SHP77 treated with DMSO at 0.1 percent for 48 hours (cell line): ENCODE measurements at places on chromosomes 3 and 15.

- DNase-seq: no peak
Measured at GRCh38 chr3:139537361-139537760, 2.2 kb downstream of the RBP1 start.

DNA sequence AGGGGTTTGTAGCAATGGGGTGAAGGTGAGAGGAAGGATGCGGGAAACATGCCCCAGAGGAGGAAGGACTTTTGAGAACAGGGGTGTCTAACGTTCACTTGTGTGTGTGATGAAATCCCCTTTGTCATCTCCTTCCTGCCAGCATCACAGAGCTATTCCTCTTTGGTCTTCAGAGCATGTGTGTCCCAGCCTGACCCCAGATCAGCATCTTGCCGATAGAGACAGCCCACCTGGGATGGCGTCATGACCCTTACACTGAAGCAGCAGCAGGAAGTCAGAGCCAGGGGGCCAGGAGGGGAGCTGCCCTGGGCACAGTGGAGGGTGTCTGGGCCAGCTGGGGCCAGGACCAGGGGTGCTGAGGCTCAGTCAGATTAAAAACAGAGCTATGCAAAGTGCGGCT lies 29.9 kb upstream of the GRIP2 start:
- DNase-seq: no peak

DNA sequence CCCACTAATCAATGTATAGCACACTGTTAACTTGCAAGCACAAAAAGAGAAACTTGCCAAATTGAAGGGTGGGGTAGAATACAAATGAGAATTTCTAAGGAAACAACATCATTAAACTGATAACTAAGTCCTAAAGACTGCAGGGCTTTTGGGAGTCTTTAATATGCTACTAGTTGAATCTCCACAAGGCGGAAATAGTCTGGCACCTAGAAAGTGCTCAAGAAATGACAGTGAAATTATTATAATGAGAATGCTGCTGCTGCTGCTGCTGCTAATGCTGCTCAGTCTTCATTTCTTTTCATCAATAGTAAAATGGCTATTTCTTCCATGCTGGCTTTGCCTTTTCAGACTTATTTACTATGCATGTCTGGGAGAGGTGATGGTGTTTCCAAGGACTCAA lies 91.8 kb downstream of the BTD start:
- DNase-seq: no peak

DNA sequence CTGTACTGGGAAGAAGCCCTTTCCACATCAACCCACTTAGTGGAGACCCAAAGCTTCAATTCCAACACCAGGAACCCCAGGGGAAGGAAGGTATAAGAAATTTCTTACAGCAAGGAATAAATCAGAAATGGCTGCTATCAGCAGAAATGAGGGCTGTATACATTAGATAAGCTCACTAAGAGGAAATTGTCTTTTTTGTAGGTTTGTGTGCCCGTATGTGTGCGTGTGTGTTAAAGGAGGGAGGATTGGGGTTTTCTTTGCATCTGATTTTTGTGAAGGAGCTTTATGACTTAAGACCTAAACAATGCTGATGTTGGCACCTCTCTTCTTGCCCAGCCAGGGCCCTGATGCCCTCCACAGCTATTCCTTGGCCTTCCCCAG lies 18.6 kb downstream of the ARRDC4 start:
- DNase-seq: no peak

GRCh38 chr3:193727089-193727488 lies 134.1 kb downstream of the OPA1 start:
- DNase-seq: no peak

DNA sequence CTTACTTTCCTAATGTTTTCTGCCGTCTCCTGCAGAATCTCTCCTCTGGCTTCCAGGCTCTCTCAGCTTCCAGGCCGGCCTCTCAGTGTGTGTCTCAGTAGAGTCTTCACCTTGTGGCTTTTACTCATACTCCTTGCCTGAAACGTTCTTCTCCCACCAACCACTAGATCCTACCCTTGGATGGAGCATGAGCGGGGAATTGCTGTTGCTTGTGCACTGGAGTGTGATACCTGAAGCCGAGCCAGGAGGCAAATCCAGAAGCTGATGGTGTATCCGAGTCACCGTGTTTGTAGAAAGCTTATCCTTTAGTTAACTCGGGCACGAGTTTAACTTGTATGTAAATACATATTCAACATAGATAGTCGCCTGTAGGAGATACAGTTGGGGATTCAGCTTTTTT lies 285.0 kb upstream of the C2CD4B start:
- no peak for DNase-seq

DNA sequence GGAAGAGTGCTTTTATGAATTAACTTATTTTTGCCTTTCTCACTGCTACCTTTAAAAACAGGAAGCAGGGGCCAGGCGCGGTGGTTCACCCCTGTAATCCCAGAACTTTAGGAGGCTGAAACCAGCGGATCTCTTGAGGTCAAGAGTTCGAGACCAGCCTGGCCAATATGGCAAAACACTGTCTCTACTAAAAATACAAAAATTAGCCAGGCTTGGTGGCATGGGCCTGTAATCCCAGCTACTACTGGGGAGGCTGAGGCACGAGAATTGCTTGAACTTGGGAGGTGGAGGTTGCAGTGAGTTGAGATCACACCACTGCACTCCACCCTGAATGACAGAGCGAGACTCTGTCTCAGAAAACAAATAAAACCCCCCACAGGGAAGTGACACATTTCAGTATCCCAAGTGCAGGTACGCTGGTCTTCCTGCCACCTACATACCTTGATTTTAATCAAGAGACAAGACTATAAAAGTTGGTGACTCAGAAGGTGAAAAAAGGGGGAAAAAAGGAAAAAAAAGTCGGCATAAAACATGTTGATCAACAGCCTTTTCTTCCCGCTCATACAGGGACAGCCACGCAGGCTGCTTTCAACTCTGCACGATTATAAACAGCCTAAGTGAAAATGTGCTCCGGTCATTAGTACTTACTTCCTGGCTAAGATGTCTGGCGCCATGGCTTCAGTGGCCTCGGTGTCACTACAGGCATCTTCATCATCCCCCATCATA lies 18.8 kb downstream of the PPP1R2 start:
- DNase-seq: no peak

GRCh38 chr3:188861842-188862744 lies 309.7 kb upstream of the TPRG1 start:
- no peak for DNase-seq

DNA sequence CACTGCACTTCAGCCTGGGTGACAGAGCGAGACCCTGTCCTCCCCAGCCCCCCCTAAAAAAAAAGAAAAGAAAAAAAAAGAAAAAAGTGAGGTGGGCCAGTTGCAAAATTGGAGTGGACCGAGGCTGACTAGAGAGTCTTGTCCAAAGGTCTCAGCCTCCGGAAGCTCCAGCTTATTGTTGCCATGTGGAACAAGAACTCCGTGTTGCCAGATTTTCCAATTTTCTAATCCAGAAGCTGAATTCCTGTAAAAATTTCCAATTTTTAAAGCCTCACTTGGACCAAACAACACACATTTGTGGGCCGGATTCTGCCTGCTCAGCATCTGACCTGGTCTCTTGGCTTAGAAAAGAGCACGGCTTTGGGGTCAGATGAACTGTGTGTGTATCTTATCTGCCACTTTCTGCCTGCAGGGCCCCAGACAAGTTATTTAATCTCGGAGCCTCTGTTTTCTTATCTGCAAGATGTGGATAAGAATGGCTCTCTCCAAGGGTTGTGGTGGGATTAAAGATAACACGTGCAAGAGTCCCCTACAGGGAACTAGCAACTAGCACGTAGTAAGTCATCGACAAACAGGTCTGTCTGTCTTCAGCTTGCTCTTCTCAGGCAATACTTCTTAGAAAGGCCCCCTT lies 73.7 kb upstream of the TLE3 start:
- DNase-seq: no peak

- DNase-seq: no peak
Measured at GRCh38 chr3:94967196-94967595, 904.3 kb downstream of the NSUN3 start.

GRCh38 chr15:39426552-39427532 lies 154.0 kb upstream of the THBS1 start:
- peak; percentile 22 for DNase-seq

GRCh38 chr3:10437272-10437994 lies 68.0 kb downstream of the ATP2B2 start:
- DNase-seq: no peak

DNA sequence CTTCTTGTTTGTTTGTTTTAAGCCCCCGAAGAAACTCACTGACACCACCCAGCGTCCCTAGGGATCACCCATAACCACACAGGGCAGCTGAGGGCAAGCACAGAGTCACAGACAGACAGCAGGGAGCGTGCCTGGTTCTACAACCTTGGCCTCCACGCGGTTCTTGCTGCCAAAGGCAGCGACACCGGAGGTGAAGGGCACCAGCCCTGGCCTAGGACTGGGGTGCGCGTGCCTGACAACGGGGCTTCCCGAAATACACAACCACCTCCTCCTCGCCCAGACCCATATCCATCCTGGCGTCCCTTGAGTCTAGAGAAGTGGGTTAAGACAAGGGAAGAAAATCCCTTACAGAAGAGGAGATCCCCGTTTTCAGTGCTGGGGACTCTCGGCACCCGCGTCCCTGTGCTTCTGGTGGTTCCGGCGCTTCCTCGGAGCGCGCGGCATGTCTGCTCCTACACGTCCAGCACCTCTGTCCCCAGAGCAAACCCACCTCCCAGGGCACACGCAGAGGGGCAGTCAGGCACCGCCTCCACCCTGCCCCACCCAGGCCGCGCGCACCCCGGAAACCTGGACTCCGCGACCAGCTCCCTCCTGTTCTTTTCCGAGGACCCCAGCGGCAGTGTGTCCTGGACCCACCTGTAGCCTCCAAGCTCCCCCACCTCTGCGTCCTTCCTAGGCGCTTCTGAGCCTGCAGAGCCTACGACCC lies 911 bp downstream of the RFTN1 start:
- DNase-seq: no peak

GRCh38 chr3:196712514-196713413 lies 587 bp downstream of the PIGX start:
- no peak for DNase-seq

- DNase-seq: no peak
Measured at GRCh38 chr3:18772699-18773305, 347.7 kb upstream of the SATB1 start.

GRCh38 chr15:82647835-82648256 lies 683 bp upstream of the CPEB1 start:
- DNase-seq: no peak

DNA sequence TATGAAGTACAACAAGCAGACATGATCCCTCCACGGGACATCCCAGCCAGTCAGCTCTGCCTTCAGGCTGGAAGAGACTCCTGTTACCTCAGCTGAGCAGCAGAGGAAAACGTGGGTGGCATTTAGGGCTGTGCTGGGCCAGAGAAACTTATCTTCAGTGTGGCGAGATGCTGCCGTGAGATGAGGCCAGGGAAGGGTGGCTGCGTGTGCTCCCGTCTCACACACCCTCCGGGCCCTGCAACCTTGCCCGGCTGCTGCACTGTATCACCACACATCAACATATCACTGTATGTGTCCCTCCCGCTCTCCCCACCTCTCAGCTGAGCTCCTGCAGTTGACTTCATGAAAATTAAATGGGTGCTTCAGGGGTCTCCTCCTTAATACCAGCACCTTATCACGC lies 23.4 kb downstream of the BMF start:
- no peak for DNase-seq

GRCh38 chr3:17290894-17291293 lies 406.1 kb downstream of the PLCL2 start:
- DNase-seq: no peak

DNA sequence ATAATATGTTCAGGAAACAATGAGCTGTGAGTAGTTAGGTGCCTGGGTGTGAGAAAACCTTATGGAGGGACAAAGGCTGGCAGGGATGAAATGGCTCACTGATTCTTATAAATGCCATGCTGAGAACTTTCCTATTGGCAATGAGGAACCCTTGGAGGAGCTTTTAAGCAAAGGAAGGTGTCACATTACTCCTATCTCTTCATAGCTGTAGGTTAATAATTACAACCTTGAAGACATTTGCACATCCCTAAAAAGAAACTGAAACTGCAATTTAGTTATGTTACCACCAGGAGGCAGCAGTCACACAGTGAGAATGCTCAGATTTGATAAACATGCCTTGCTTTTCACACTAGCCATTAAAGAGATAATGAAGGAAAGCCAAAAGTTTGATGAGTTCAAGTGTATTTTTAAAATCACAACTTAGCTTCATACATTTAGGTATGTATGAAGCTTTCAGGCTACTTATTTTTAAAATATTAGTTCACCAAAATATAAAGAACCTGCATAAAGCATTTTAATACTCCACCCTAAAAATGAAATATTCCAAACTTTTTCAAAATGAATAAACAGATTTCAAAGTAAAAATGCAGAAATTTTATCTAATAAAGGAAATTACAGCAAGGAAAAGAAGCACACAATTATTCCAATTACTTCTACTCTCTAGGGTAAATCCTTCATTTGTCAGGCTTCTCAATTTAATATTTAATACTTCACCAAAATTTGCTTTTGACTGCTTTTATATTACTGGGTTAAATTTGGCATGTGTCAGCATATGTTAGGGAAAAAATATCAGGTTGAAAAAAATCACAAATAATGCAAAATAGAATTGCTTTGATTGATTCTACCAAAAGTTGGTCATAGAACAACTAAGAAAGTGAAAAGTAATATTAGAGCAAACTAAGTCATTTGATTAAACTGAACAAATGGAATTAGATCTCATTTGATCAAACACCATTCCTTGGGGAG lies 136.9 kb upstream of the SLC2A2 start:
- DNase-seq: no peak

GRCh38 chr3:135865085-135865484 lies 100.4 kb upstream of the PPP2R3A start:
- DNase-seq: no peak

DNA sequence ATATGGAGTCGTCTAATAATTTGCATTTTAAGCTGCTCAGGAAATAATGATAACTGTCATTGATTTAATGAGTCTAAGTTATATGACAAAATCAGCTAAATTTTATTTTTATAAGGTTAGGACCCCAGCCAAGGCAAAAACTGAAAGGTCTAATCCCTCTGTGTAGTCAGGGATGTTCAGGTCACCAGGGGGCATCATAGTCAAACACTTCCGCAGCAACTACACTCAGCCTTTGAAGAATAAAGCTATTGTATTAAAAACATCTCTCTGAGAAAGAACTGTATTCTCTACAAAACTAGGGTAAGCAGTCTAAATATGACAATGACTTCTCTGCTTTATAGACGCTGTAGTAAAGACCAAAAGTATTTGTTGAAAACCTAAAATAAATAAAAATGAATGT lies 15.0 kb downstream of the INTS14 start:
- no peak for DNase-seq

- no peak for DNase-seq
Measured at GRCh38 chr3:197518881-197519421, 36.8 kb downstream of the BDH1 start.

GRCh38 chr3:184241447-184242296 lies 7.1 kb downstream of the ALG3 start:
- DNase-seq: peak; percentile 29
